ENCODE measurements at places on chromosomes 1 and 21.

GRCh38 chr1:45809761-45810160, 6.3 kb downstream of the MAST2 start:
- no peak for DNase-seq

DNA sequence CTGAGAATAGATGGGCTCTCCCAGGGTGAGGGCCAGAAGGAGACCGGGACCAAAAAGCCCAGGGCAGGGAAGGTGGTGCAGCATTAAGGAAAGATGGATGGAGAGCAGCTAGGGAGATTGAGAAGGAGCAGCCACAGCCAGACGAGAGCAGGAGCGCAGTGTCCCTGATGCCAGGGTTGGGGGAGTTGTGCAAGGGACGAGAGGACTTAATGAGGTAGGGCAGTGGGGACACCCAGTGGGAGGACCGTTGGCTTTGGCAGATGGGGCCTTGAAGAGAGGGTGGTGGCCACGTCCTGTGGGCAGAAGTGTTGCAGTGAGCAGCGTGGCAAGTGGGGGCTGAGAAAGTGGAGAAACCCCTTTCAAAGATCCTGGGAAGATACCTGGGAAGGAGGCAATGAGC, 38.0 kb upstream of the KDM4A start:
- no peak for DNase-seq

GRCh38 chr1:224763126-224763775, 147.1 kb downstream of the CNIH3 start:
- DNase-seq, result no peak

DNA sequence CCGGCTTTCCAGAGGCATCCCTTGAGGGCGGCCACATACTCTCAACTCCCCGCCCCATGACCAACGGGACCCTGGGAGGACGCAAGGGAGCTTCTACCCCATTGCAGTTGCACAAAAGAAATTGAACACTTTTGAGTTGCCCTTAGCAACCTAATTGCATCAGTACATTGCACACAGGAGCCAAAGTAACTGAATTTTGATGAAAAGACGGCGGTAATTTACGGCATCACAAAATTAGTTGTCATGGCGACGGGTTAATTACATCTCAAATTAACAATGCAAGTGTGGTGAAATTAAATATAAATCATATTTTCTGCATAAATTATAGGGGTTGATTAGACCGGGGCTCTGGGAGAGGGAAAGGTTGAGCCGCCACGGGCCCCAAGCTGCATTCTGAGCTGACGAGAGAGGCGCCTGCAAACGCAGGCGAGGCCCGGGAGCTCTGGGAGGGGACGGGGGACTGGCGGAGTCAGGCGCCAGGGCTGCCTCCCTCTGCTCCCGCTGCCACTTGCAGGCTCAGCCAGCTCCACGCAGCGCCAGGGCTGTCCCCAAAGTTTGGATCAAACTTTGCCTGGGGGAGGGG, 61.4 kb downstream of the CASZ1 start:
- no peak for DNase-seq

DNA sequence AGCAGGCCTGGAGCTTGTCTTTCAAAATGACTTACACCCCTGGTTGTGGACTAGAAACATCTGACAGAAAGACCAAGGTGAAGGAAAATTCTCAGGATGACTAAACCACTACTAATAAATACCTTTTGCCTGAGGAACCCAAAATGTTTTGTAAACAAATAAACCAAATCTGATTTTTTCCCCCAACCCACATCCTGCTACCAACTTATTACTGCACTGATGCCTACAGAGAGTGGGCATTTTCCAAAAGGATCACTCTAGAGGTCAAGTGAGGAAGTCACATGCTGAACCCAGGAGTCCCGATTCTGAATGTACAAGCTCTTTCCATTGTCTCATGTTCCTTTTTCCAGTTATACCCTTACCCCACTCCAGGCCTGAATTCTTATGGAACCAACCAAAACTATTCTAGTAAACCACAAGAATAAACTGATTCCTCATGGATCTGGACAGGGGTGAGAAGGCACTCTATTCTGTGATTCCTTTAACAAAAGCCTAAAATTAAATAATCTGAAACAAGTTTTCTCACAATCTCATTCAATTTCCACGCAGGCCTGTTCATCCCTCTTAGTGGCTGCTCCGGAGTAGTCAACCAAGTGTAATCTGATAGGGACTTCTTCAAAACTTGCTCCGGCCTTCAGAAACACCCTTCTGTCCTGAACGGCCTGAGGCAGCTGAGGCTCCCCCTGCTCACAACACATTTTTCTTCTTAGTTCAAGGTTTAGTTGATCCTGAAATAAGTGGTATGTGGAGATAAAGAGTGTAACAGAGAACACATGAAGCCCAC, 1.4 kb downstream of the PI4KB start:
- no peak for DNase-seq

DNA sequence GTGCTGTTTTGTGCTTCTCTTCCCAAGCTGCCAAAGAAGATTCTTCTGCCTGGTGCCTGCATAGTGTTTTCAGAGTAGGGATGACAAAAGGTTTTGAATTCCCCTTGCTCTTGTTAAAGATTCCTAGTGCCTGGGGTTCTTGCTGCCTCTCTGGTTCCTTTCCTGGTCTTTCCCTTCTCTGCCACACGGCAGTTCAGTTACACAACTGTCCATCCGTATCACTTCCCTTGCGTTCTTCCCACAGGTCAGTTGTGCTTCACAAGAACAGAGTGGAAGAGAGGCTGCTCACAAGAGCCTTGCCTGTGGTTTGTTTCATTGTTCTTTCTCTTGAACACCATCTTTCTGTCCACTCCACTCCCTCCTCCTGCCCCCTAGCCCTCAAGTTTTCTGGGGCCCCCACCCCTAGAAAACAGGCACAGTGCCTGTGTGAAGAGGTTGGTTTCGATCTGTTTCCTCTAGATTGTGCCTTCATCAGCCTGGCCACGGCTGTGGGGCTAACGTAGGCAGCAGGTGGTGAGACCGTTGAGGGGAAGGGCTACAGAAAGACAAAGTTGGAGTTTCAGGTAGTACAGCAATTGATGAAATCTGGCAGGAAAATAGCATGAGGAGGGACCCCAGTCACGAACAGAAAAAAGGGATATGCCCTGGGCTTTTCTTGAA, 5.8 kb downstream of the VASH2 start:
- no peak for DNase-seq

DNA sequence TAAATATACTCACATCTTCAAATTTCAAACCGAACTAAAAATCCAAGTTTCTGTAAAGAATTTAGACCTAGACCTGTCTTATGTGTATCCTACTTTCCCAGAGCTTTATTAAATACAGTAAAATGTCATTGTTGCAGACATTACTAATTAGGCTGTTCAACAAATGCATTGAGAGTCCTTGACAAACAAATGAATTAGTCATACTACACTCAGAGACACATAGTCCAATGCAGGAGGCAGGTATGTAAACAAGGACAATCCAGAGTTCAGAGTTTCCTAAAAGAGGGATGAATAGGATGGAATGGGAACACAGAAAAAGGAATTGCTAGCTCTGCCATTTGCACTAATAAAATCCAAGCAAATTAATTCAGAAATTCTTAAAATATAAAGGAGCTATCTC, 1.6 kb upstream of the EGLN1 start:
- DNase-seq, result no peak

DNA sequence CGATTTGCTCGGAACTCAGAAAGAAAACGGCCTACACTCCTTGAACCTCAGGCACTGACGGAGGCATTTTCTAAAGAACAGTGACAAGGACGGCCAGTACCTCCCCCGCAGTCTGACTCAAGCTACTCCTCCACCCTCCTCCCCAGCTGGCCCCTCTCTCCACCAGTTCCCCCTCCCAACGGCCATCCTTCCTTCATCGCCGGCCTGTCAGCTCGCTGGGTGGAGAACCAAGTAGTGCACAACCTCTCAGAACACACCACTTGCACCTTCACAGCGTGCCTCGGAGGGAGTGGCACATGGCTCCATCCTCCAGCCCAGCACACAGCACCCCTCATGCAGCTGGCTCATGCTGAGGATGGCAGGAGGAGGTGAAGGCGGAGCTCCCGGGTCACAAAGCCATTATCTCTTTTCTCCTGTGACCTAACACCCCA, 58.8 kb downstream of the TOR1AIP2 start:
- DNase-seq, result no peak

- no peak for DNase-seq
Observed at GRCh38 chr1:200079232-200079940, 51.9 kb downstream of the NR5A2 start.

DNA sequence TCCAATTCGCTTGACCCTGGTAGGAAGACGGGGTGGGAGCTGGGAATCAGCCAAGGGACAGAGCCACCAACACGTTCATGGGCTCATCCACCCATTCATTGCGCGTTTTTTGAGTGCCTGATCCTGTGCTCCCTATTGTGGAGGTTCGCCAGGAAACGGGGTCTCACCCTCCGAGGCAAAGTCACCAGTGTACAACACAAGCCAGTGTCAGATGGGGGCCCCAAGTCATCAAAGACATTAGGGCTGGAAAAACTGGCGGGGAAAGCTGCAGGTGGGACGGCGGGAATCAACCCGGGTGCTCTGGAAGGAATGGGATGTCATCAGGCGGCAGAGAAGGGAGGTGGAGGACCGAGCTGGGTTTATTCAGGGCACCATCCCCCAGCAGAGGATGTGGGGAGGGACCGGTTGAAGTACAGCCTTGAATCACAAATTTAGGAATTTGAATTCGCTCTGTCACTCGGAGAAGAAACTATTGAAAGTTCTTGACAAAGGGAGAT, 667 bp upstream of the NID1 start:
- no peak for DNase-seq

GRCh38 chr21:41422546-41423304, 3.3 kb upstream of the MX1 start:
- DNase-seq, result no peak

- peak; percentile 66 for DNase-seq
Observed at GRCh38 chr21:42238185-42238934, 19.4 kb downstream of the ABCG1 start.

- no peak for DNase-seq
Observed at GRCh38 chr1:80509965-80510522, 1290.7 kb upstream of the ADGRL2 start.

- DNase-seq, result no peak
Observed at GRCh38 chr1:20719871-20720620, 2.2 kb upstream of the KIF17 start.
